ENCODE measurements at places on chromosomes 12 and 14. TPM values are rescaled to one million over a fixed set of nuclear protein-coding genes. Genes with fewer than 3 reads are reported as not detected.
A peak's percentile ranks its signal among the peaks of the same experiment; 100 is the strongest.

ITPR2 gene
- 133 TPM for total RNA-seq

DNA sequence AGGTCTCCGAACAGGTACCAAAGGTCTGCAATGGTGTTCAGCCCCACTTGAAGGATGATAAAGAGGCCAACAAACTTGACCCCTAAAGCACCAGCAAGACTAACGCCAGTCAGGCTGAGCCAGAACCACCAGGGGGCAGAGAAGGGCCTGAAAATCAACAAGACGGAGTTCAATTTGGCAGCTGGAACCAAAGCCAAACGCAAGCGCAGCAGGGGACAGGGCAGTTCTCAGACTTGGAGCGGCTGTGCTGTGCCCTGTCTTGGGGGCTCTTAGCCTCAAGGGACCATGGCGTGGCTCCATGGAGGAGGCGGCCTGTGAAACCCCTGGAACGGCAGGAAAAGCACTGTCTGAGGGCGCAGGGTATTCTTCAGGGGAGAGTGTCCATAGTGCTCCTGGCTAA lies 19.6 kb downstream of the POMT2 start:
- DNase-seq = no peak

DNA sequence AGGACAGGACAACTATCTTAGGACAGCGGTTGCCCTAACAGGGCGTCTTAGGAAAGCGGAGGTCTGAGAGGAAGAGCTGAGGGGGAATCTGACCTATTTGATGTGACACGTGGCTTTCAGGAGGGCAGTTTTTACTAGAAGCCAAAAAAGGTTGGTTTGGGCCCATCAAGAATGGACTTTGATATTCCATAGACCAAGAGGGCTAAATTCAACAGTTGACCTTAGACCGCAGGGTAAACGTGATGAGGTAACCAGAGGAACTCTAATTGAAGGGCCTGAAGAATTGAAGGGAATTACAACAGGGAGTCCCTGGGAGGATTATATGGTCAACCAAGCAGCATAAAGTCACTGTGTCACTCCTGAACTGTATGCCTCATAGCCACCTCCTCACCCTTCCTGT lies 11.5 kb downstream of the C1S start:
- DNase-seq = no peak

GRCh38 chr14:77024171-77024691 lies 4.3 kb downstream of the IRF2BPL start:
- DNase-seq = peak; percentile 79

GRCh38 chr12:127284870-127285431 lies 982.0 kb upstream of the TMEM132C start:
- no peak for DNase-seq

GRCh38 chr12:52836042-52836466 lies 1.9 kb upstream of the KRT79 start:
- no peak for DNase-seq

DNA sequence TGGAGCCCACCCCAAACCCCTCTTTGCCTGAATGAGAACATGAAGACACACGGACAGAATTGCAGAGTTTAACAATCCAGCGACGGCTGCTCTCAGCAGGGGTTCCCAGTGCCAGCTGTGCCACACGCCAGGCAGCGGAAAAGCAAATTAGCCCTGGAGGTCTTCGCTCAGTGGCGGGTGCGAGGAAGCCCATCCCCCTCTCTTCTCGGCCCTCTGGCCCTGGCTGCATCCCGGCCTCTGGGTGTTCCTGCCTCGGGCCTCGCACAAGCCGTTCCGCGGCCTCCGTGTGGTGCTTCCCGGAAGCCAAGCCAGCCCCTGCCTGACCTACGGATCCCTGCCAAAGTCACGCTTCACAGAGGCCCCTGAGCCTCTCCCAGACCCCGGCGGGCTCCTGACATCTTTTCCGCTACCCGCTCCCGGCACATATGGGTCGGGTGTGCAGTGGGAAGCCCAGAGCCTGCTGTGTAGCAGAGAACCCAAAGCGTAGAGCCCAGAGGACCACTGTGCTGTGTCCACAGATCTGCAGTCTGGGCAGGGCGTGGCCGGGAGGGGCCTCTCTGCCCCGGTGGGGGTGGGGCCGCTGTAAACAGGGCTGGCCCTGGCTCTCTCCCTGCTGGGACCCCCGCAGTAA lies 70.7 kb upstream of the GALNT9 start:
- peak; percentile 72 for DNase-seq

DNA sequence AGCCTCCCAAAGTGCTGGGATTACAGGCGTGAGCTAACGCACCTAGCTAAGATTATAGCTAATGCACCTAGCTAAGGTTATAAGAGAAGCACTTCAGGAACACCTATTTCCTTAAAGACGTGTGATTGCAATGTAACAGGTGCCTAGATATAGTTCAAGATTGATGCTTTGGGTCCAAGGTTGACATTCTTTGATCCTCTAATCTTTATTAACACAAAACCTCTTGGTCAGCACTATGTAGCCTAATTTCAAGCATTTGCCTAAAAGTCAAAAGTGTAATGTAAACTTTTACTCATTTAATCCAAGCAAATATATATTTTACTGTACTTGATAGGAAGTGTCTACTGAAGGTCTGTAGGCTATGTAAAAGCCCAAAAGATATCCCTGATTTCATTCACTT lies 36.5 kb downstream of the SCFD1 start:
- no peak for DNase-seq

- DNase-seq = no peak
These were observed 22.4 kb upstream of the LRRK2 start for GRCh38 chr12:40202095-40203059.

All from spinal cord (tissue), 10 donors.